ENCODE measurements at places on chromosomes 12 and 14.

DNA sequence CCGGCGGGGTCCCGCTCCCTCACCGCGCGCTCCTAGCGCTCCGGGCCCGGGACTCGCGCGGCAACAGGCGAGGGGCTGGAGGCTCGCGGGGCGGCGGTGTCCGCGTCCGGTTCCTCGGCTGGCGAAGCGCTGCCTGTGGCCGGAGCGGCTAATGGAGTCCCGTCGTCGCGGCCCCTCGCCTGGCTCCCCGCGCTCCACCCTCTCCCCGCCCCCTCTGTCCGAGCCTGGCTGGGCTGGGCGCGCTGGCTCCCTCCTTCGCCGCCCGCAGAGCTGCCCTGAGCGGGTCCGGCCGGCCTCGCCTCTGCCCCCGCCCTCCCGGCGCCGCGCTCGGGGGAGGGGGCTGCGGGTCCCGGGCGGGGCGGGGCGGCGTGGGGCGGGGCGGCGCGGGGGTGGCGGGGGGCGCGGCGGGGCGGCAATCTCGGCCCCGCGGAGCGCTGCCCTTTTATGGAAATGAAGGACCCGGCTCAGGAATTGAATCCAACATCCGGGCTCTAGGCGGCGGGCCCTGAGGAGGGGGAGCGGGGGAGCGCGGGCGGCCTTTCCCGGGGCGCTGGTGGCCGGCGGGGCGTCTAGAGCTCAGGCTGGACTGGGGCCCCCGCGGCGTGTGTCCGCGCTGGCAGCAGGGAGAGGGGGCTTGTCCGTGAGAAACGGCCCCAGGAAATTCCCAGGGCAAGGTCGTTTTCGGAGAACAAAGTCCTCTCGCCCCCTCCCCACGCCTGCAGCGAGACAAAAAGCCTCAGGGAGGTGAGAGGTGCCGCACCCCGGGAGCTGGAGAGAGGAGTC is at the start of gene FERMT2:
Gene FERMT2 (minus strand): TSS at position 153 of the 783 bp plus-strand sequence. CDS start 482 bp downstream, outside the sequence.
- DNase-seq = no peak

GRCh38 chr14:60861545-60862140 is 119.2 kb downstream of the TRMT5 start:
- no peak for DNase-seq

- DNase-seq = no peak
Measured at GRCh38 chr12:64147011-64147631, 75.0 kb downstream of the KICS2 start.

DNA sequence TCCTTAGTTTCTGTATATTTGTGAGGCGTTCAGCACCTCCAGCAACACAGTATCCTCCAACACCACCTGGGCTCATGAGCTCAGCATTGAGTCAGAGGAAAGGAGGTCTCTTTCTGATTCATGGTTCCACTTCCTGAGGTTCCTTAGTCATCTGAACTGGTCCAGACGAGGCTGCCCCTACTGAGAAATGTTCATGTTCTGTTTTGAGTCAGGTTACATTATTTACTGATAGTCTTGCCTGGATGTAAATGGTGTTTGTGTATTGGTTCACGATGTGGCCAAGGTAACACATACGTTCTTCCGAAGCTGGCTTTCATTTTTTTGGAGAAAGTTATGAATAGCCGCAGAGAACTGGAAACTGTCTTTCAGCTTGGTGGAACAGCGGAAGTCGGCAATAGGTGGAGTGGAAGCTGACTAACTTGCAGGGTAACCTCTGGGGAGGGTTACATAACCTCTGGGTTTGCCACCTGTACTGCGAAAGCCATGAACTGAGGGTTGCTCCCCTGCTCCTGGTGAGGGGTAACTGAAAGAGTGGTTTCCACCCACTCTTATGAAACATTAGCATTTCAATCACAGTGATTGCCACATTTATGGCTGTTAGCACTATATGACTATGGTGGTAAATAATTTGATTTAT is 42.2 kb upstream of the MANSC4 start:
- DNase-seq = peak; percentile 60

DNA sequence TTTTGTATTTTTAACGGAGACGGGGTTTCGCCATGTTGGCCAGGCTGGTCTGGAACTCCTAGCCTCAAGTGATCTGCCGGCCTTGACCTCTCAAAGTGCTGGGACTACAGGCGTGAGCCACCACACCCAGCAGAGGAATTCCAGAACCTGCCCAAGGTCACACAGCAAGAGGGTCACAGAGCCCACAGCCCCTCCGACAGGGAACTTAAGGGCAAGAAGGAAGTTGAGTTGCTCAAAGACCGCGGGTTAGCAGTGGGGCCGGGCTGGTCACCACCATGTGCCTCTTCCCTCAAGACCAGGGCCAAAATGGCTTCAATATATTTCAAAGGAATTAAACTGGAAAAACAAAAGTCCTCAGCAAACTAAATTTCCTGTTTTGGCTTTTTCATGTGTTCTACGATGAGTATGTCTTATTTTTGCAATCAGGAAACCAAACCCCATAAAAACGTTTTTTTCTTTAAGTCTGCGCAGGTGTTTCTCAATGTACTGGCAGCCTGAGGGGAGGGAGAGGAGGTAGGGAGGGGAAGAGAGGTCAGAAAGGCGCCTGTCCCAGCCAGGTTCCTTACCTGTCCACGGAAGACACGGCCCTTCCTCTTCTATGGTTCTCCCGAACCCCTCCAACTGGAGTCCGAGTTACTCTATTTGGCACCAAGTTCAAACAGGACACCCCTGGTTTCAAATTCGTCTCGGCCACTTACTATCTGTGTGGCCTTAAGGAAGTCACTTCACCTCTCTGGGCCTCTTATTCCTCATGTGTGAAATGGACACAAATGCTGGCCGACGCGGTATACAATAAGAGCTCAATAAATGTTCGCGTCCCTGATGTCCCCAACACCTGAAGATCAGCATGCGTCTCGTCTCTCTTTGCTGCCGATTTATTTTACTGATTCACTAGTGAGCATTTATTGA is 778 bp downstream of the SLC8B1 start:
- DNase-seq = no peak

GRCh38 chr14:73599499-73599898 is 7.8 kb downstream of the ACOT4 start:
- DNase-seq = no peak

DNA sequence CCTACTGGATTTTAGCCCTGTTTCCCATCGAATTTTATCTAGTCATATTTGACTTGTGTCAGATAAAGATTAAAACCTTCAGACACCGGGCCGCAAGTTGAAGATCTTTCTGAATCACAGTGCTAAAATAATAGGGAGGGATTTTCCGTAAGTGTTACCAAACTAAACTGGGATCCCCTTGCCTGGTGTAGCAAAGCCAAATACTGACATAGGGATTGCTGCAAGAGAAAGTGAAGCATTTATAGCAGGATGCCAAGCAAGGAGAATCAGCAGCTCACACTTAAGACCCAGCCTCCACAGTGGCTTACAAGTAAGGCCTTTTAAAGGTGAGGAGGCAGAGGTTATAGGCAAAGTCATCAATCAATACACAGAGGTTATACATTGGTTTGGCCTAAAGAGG is 147.4 kb downstream of the AKAP6 start:
- DNase-seq = no peak

- no peak for DNase-seq
Measured at GRCh38 chr12:7856516-7856915, 16.2 kb downstream of the SLC2A14 start.

GRCh38 chr14:39369029-39369428 is 63.2 kb downstream of the FBXO33 start:
- no peak for DNase-seq

- no peak for DNase-seq
Measured at GRCh38 chr12:52419656-52420055, 13.5 kb upstream of the KRT82 start.

GRCh38 chr14:72924337-72924736 is 1.9 kb upstream of the DCAF4 start:
- DNase-seq = no peak

GRCh38 chr14:33956640-33957039 is 5.8 kb upstream of the EGLN3 start:
- no peak for DNase-seq

- no peak for DNase-seq
Measured at GRCh38 chr12:109760031-109760929, 46.7 kb downstream of the FAM222A start.

- DNase-seq = no peak
Measured at GRCh38 chr12:18422871-18423270, 161.6 kb downstream of the PIK3C2G start.

DNA sequence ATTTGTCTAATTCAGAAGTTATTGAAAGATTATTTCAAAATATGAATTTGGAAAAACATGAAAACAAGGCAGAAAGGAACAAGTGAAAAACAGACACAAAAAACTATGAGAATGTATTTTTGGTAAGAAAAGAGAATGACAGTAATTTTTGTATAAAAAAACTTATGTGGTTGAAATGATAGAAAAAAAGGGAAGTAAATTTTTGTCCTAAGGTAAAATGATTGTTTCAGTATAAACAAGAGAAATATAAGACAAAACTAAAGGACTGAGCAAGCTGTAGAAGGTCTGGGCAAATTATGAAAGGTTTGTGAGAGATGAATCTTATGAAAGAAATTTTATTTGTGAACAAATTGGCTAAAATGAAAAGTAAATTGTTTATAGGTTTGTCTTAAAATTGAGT is 44.6 kb downstream of the CEP83 start:
- no peak for DNase-seq

GRCh38 chr14:102863381-102863780 is 59.1 kb upstream of the AMN start:
- no peak for DNase-seq

DNA sequence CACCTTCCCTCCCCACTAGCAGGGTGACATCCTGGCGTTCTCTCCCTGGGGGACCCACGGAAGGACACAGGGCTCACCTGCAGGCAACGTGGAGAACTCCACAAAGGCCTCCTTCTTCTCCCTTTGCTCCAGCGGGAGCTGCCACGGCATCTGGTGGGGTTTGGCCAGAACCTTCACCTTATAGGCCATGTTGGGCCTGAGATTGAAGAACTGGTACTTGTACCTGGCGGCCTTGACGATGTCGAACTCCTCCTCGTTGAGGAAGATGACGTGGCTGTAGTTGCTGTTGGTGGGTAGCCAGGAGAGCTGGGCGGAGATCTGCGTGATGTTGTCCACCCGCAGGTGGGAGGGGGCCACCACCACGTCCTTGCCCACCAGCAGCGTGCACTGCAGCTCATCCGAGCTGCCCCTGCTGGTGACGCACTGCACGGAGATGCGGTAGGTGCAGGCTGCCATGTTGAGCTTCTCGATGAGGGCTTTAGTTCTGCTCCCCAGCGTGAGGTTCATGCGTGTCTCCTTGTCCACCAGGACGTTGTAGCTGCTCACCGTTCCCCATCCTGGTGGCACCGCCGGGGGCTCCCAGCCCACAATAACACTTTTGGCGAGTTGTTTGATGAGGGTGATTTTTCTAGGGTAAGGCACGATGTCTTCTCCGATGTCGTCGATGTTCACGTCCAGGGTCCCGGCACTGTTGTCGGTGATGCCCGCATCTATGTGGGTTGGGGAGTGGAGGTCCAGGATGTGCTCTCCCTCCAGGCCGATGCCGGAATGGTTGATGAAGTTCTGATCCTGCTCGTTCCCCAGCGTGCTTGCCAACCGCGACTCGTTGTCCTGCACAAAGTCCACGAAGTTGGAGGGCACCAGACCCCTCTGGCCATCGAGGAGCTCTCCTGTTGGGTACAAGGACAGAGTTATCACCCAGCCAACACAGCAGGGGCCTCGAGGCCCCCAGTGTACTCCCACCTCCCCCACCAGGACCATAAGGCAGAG is 104.4 kb downstream of the PIWIL1 start:
- no peak for DNase-seq

GRCh38 chr12:6211421-6211869 is 11.2 kb downstream of the CD9 start:
- DNase-seq = no peak

- DNase-seq = no peak
Measured at GRCh38 chr12:74770552-74770951, 232.9 kb downstream of the ATXN7L3B start.

DNA sequence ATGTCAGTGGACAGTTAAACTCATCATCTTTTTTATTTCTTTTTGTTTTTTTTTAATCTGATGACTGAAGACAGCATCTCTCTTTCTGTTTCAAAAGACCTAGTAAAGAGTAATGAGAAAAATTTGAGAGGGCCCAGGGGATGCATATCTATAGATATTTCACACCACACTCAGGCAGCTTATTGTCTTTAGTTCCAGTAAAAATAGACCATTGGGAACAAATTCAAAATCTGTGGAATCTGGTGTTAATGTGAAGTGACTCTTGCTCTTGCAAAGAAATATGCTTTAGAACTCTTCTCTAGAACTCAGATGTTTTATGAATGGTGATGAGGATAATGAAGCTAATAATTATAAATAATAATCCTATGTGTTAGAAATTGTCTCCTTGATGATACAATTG is 214.5 kb upstream of the ATP2B1 start:
- DNase-seq = no peak

DNA sequence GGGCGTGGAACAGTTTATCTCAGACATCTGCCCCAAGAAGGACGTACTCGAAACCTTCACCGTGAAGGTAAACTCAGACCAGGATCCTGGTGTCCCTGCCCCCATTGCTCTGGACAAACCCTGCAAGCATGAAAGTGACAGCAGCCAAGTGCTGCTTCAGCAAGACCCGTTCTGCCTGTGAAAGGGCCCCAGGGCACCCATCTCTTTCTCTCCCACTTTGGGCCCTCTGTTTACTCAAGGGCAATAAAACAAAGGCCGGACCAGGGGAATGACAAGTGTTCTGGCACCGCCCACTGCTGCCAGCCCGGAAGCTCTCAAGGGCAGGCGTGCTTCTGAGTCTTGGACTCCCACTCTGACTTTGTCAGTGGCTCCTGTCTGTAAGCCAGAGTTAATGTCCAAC is 35.3 kb downstream of the CD9 start:
- no peak for DNase-seq

GRCh38 chr12:47717443-47718193 is 7.7 kb downstream of the ENDOU start:
- DNase-seq = no peak

DNA sequence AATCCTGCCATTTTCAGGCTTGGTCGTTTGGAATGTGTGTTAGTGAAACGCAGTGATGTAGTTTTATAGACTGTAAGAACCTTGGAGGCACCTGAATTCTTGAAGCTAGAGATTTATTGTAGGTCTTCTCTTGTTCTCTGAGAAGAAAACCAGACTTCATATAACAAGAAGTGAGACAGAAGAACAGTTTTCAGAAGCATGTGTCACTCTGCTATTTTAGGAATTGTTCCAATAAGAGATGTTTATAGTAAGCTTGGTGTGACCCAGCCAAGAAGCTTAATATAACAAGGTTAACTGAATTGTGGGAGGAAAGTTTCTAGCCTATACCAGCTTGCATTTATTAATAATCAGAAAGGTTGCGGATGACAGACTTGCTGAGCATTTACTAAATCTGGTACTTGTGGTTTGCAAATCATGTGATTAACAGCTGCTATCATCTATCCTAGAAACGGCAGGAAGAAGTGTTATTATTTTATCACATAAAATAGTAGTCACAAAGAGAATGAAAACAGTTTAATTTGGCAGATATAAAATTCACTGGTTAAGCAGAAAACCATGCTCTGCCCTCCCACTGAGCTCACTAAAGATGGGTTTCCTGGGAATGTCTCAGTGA is 49.2 kb upstream of the BCAT1 start:
- DNase-seq = no peak

- DNase-seq = no peak
Measured at GRCh38 chr14:91149462-91149861, 35.6 kb downstream of the DGLUCY start.

- DNase-seq = no peak
Measured at GRCh38 chr14:76546426-76547221, 170.7 kb downstream of the ESRRB start.

- DNase-seq = no peak
Measured at GRCh38 chr12:26054383-26054782, 70.5 kb downstream of the BHLHE41 start.
